HAP-1 (cell line): ENCODE measurements at places on chromosomes 6 and 20.

GRCh38 chr6:32954986-32955802 is 2.3 kb upstream of the HLA-DMA start:
- peak; percentile 41 for DNase-seq

- DNase-seq: no peak
Measured at GRCh38 chr6:6910734-6911295, 196.9 kb upstream of the RREB1 start.

DNA sequence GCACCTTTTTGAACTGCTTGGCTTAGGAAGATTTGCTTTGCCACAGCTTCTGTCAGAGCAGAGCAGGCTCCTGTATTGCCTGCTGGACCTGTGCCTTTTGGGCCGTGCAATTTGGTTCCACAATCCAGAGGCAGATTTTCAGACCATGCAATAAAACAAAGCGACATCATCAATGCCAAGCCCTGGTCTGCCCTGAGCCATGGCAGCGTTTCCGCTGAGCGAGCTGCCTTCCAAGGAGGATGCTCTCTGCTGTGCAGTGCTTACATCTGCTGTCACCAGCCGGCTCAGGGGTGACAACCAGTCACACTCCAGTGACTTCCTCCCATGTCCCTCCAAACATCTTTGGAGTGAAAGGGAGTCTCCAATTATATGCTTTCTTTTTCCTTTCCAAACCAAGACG is 282.2 kb downstream of the CDH26 start:
- DNase-seq: no peak

- DNase-seq: no peak
Measured at GRCh38 chr20:22826306-22827230, 208.5 kb upstream of the SSTR4 start.

- no peak for DNase-seq
Measured at GRCh38 chr6:170355661-170356060, 49.1 kb downstream of the FAM120B start.

GRCh38 chr20:37351689-37352607 is 6.0 kb downstream of the SRC start:
- DNase-seq: no peak

GRCh38 chr6:85772641-85773040 is 130.0 kb upstream of the SYNCRIP start:
- DNase-seq: no peak

- DNase-seq: no peak
Measured at GRCh38 chr6:136764517-136764993, 27.7 kb downstream of the MAP3K5 start.

DNA sequence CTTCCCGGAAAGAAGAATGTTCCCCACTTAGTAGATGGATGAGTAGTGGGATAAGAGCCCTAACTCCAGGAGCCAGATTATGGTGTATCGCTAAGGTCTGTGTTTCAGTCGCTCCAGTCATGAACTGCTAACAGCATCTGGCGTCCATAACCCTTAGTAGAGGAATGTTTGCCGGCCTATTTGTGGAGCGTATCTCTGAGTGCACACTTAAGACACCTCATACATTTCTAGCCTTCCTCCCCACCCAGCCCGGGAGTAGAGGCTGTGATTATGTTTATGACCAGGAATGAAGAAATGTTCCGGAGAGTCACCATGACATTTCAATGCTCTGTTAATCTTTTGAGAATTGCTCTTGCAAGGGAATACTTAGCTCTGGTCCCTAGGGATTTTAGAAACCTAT is 251.1 kb upstream of the SOX4 start:
- no peak for DNase-seq
